Globus pallidus (tissue), 1 donor: ENCODE measurements at places on chromosomes 1 and 21.

GRCh38 chr1:67883069-67883468, 49.8 kb upstream of the GNG12 start:
- DNase-seq, result no peak

GRCh38 chr1:161193561-161194235, 5.2 kb downstream of the ADAMTS4 start:
- peak; percentile 91 for DNase-seq

- no peak for DNase-seq
These were observed 31.3 kb upstream of the KCNA2 start for GRCh38 chr1:110637475-110637874.

- peak; percentile 41 for DNase-seq
These were observed 2.4 kb downstream of the LIX1L start for GRCh38 chr1:145955436-145955835.
